ENCODE measurements at places on chromosomes 2 and 18.

- no peak for DNase-seq
Measured at GRCh38 chr2:173653432-173653805, 298.7 kb downstream of the CDCA7 start.

DNA sequence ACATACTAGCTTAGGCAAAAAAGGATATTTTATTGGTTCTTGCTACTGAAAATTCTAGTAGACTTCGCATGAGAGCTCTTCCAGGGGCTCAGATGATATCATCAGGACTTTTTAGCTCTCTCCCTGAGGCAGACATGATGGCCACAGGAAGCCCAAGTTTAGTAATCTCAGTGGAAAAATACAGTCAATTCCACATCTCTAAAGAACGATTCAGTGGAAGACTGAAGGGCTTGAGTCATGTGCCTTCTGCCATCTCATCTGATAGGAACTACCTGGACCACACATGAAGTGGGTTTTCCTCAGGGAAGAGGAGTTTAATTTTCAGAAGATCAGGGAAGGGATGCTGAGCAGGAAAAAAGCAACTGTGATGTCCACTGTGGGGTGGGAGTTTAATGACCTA, 117.3 kb downstream of the TTC27 start:
- DNase-seq = no peak

GRCh38 chr2:144181001-144181400, 338.9 kb downstream of the ZEB2 start:
- DNase-seq = no peak

DNA sequence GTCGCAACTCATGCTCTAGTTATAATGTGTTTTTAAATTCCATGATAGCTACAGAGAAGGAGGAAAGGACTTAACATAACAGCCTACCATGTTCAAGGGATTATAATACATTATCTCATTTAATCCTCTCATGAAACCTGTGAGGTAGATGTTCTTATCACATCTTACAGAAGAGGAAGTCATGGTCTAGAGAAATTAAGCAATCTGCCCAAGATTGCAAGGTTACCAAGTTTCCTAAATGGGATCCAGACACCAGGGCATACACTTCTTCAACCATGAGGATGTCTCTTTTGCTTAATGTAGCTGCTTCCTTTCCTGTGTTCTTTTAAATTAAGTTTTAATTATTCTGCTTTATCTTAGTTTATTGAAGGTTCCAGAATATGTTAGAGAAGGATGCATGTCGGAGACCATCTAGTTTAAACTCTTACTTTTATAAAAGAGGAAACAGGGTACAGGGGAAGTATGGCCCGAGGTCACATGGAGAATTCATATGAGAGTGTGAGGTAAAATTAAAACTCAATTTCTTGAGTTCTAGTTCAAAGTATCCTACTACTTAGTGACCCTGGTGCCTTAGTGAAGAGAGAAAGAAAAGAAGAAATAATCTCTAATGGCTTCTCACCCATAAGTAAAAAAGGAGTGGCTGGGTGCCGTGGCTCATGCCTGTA, 3.6 kb upstream of the IL1A start:
- DNase-seq = no peak

DNA sequence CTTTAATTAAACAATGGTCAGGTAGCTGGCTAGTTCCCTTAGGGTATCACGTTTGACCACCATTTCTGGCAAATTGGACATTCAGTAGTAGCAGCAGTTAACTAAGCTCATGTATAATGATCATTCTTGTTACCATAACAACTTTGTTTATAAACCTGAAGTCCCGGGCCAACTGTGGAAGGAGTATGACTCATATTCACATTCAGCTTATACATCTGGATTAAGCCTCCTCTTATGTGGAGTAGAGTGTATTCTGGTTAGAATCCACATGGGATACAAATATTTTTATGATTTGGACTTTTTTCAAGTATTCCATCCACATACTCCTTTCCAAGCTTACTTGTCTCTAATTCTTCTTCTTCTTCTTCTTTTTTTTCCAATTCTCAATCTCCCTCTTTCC, 70.3 kb upstream of the ZSWIM2 start:
- peak; percentile 47 for DNase-seq

DNA sequence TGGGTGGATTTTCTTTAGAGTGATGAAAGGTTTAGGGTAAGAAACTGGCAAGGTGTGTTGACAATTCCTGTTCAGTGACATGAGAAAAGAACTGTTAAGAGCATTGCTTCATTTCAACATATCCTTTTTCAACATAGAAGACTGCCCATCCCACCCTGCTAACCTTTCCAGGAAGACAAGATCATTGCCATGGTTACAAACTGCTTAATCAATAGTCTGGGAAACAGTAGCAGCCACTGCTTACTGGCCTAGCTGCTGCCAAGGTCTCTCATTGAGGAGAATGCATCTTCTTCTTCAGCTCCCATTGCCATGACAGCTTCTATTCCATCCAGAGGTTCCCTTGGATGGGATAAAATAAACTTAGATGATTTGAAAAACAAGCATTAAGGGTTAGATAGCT, 212.1 kb downstream of the LRRTM1 start:
- DNase-seq = no peak

- DNase-seq = no peak
Measured at GRCh38 chr2:216030216-216030615, 16.9 kb upstream of the MREG start.

GRCh38 chr2:2837746-2838547, 506.9 kb upstream of the MYT1L start:
- no peak for DNase-seq

- DNase-seq = no peak
Measured at GRCh38 chr18:34117319-34117718, 107.4 kb downstream of the NOL4 start.

DNA sequence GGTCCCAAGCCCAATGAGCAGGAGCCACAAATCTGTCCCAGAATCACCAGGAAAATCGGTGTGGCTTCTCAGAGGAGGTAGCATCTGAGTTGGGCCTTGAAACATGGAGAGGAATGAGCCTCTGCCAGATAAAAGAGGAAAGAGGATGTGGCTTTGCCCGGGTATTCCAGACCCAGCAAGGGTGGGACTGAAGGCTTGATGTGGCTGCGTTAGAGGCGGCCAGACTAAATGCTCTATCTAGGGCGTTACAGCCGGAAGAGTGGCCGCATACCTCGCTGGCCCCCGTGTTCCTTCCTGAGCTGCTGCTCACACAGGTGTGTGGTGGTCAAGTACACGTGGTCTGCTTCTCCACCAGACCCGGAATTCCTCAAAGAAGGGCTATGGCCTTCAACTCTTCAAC, 33.9 kb upstream of the POMC start:
- DNase-seq = no peak

GRCh38 chr2:16626497-16626896, 39.1 kb downstream of the CYRIA start:
- peak; percentile 85 for DNase-seq

DNA sequence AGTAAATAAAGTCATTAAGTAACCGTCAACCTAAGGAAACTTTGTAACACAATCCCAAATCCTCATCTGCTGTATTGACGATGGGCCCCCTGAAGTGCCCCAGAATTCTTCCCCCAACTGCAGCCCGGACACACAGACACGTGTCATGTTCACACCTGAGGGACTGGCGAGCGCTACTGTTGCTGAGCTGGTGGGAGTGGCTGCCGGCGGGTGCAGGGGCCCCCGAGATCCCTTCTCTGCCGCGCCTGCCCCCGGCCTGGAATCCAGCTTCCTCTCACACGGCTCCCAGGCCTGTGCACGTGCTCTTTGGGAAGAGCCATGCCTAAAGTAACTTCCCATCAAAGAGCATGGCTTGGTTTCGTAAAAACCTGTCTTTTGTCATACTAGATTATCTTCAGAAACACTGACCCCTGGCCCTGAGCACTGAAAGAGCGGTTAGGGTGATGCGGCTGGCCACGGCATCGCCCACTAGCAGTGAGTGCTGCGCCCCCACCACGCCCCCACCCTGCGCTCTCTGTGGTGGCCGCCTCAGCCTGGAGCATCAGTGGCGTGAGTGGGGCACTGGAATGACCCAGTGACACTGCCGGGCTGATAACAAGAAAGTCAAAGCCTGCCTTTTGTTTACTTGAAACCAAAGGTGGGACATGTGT, 56.0 kb downstream of the ADI1 start:
- DNase-seq = no peak
